LoVo (cell line): ENCODE measurements at places on chromosomes 2 and 18.

DNA sequence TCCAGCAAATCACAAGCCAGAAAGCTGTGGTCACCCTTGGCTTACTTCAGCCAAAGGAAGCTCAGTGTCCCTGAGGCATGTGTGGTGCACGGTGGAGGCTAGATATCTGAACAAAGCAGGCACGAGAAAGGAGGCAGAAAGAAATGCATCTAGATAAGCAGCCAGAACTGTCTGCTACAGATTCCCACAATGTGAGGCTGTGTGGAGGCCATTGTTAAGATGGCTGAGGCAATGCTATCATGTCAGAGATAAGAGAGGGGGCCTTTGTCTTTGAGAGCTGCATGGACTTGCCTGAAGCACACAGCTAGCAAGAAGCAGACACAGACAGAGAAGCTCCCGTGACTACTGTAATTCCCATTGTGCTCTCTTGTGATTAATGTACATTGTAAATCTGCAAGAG is 110.5 kb upstream of the LYPD6 start:
- no peak for DNase-seq

DNA sequence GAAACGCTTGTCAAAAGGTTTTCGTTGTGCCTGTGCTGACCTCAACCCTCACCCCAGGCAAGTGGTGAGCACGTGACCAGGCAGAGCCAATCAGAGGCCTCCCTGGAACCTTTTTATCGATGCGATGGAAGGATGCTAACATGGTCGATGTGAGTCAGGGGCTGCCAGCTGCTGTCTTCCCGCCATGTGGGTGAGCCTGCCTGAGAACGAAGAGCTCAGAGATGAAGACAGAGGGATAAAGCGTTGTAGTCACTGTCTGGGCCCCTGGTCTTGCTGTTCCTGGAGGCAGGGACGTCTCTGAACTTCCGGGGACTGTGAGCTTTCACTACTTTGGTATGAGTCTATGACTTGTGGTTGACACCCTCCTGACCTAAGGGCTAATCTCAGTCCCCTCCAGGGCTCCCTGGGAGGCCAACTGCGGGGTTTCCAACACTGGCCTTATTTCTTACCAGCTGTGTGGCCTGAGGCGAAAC is 18.6 kb downstream of the DNMT3A start:
- DNase-seq = no peak

GRCh38 chr2:195923889-195924288 is 144.7 kb downstream of the DNAH7 start:
- no peak for DNase-seq

DNA sequence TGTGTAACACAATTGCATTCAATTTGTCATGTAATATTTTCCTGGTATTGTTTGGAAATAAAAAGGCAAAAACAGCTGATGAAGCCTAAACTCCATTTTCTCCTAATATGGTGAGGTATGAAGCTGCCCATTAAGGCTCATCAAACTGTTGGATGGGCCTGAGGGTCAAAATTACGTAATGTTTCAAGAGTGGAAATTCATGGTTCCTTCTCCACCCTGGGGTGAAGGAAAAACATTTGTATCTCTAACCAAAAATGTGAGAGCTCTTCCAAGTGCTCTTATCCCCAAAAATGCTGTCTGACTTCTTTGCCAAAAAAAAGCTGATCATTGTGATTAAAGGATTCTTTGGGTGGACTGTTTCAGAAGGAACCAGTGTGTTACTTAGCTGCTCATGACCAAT is 91.8 kb downstream of the ARHGAP28 start:
- no peak for DNase-seq

GRCh38 chr18:22046473-22046872 is 122.9 kb upstream of the GATA6 start:
- no peak for DNase-seq

DNA sequence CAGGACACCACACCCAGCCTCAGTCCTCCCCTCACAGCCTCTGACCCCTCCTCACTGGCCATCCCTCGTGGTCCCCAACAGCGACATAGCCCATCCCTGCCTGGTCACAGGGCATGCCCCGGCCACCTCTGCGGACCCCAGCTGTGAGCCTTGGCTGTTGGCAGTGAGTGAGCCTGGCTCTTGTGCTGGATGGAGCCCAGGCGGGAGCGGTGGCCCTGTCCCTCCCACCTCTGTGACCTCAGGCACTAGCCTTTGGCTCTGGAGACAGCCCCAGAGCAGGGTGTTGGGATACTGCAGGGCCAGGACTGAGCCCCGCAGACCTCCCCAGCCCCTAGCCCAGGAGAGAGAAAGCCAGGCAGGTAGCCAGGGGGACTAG is 7.9 kb downstream of the DES start:
- DNase-seq = no peak

- DNase-seq = no peak
These were observed 60.0 kb upstream of the SPTBN1 start for GRCh38 chr2:54396107-54396506.

- DNase-seq = no peak
These were observed 41.1 kb downstream of the ID2 start for GRCh38 chr2:8722986-8723385.

DNA sequence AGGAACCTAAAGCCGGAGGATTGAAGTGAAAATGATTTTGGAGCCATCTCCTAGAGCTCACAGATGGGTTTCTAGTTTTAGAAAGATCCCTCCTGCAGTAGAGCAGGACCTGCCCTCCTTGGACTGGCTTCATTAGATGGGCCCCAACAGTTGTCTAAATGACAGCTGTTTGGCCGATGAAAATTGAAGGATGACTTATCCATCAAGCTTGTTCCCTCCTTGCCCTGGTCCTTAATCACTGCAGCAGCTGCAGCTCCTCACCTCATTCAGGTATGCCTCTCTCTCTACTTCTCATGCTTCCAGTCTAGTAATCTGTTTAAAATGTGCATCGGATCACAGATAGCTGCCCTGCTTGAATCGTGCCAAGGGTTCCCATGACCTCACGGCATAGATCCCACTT is 677.6 kb downstream of the BCL11A start:
- DNase-seq = no peak

DNA sequence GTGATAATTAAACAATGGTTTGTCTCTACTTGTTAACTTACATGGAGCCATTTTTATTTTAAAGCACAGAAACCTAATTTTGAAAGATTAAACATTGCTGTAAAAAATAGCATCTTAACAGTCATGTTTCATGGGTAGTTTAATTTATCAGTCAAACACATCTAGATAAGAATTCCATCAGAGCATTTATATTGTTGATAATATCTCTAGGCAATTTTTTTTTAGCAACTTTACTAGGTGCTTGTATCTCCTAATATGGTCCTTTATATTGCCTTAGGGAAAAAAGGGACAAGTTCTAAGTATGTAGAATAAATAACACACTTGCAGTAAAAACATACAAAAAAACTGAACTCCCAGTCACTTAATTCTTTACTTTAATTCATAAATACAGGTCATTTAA is 863 bp downstream of the CSRNP3 start:
- no peak for DNase-seq

DNA sequence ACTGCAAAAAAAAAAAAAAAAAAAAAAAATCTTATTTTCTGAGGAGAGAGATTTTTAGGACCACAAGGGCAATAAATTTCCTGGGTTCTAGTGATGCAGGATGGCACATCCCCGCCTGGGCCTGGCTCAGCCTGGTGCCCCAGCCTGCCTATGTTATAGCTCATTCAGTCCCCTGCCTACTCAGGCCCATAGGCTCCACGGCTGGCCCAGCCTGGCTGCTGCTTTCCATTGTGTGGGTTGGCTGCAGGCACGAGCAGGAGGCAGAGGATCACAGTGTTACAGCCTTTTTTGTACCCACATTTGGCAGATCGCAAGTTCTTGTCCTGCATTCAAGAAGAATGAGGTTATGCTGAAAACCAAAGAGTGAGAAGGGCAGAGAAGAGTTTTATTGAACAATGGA is 2.8 kb upstream of the SULT6B1 start:
- DNase-seq = no peak

DNA sequence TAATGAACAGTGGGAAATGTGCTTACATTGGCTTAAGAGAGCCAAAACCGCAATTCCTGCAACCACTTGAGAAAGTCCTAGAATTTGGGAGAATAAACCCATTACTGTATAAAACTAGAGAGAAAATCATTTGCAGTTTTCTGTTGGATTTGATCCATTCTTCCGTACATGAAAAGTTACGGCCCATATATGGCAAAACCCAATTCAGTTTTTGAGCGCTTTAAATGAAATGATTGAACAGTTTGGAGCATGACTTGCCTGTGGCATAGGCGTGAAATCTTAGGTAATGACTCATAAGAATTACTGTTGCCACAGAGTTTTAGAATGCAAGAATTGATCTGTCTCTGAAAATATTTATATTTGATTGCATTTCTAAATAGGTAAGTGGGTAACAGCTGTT is 52.0 kb downstream of the PHLPP1 start:
- no peak for DNase-seq
